Right atrium auricular region (tissue), 2 donors: ENCODE measurements at places on chromosomes 3 and 15. TPM values are rescaled to one million over a fixed set of nuclear protein-coding genes. Genes with fewer than 3 reads are reported as not detected.
A peak's percentile ranks its signal among the peaks of the same experiment; 100 is the strongest.

GRCh38 chr3:14518432-14518802, 21.7 kb downstream of the GRIP2 start:
- no peak for DNase-seq

DNA sequence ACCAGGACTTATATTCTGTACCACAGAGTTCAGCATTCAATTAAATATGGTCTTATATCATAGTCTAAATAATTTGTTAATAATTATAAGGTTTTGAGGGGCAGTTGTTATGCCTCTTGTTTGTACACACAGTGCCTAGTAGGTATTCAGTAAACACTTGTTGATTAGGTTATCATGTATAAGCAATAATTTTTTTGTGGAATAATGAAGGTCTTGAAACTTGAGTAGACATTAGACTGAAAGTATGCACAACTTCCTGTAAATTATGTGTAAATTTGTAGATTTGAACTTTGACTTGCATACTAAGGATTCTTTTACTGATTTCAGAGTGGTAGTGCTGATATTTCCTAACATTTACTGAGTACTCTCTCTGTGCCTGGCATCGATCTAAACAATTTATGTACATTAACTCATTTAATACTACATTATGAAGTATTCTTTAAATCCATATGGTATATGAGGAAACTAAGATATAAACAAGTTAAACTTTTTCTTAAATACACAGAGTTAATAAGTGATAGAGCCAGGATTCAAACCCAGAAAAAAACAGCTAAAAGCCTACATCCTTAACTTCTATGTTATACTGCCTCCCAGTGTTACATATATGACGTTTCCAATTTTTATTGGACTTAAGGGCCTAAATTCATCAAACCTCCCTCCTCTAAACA, 65.1 kb downstream of the GLCE start:
- no peak for DNase-seq

- DNase-seq: no peak
These were observed 470.9 kb downstream of the RBMS3 start for GRCh38 chr3:29751647-29752314.

GRCh38 chr3:108862865-108863798, 40.5 kb downstream of the TRAT1 start:
- no peak for DNase-seq

- no peak for DNase-seq
These were observed 57.9 kb downstream of the PRICKLE2 start for GRCh38 chr3:64167351-64167750.

DNA sequence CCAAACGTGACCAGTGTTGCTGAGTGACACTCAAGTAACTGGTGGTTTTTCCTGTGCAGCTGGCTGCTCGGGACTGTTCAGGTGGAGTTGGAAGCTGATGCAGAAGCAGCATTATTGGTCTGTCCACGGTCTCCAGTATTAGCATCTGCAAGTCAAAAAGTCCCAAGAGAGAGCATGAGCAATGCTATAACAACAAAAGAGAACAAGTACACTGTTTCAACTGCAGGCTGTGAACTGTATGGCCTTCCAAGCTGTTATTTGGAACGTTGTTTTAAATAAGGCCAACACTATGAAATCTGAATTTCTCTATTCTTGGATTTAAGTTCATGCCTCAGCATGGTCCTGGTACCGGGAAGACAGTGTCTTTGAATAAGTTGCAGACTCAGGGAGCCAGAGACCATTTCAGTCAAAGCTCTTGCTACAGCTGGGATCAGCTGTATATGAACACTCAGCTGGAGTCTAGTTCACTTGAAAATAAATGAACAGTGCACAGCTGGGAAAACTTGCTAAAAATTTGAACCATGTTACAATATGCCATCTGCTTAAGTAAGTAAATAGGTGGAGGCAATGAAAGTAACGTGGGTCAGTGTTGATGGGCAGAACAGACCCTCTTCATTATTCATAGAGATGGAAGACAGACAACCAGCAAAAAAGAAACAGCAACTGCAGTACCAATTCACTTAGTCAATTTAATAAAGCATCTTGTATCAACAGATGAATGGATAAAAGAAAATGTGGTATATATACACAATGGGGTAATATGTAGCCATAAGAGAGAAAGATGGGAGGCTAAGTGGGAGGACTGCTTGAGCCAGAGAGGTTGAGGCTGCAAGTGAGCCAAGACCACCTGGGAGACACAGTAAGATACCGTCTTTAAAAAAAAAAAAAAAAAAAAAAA, 45.1 kb downstream of the NR1I2 start:
- no peak for DNase-seq

DNA sequence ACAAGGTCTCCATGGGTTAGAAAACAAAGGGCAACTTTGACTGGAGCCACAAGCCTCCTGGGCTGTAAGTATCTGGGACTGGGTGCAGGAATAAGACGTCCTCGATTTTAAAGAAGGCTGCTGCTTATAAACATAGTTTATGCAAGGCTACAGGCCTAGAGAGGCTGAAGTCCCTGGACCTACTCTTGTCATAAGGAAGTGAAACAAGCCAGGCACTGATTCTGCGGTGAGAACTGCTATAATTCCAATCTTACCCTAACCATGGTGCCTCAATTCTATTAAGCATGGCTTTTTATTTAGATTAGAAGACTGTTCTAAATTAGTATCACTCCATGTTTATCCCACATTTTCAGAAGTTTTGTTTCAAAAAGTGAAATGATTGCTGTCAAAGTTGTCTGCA, 777.6 kb downstream of the PLOD2 start:
- no peak for DNase-seq

DNA sequence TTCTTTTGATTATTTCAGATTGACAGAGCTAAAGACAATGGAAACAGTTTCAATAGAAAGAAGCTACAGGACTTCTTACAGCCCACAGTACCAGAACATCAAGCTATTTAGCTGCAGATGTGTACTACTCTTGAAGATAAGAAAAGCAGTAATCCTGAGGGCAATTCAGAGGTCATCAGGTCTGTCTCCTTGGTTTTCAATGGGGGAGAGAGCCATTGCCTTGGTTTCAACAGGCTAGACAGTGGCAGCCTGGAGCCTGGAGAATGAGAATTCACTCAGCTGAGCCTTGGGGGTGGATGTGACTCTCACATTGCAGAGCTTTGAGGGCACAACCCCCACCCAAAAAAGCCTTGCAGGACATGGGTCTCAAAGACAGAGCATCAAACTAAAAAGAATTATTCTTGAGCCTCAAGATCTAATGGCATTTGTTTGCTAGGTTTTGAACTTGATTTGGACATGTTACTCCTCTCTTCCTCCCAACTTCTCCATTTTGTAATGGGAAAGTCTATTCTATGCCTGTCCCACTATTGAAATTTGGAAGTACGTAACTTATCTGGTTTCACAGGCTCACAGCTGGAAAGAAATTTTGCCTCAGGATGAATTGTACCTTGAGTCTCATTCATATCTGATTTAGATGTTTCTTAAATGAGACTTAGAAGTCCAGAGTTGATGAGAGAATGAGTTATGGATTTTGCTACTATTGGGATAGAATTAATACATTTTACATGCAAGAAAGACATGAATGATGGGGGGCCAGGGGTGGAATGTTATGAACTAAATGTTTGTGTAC, 36.9 kb downstream of the PLSCR1 start:
- DNase-seq: no peak

DNA sequence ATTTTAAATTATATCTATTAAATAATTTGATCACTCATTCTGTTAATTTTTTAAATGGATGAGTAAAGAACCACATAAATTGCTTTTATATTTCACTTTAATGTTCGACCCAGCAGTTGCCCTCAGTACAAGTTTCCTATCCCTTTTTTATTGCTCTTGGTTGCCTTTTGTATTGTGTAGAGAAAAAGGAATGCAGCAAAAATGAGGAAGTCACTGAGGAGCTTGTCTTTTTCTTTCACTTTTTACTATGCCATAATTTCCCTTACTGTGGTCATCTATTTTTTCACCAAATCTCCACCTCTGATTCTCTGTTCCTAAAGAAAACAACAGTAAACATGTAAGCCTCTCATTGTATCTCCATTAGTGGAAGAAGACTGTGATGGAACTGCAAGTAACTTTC, 122.7 kb downstream of the B3GALNT1 start:
- DNase-seq: no peak

- no peak for DNase-seq
These were observed 28.9 kb downstream of the TKT start for GRCh38 chr3:53226841-53227407.

GRCh38 chr15:72057548-72058091, 60.3 kb downstream of the MYO9A start:
- DNase-seq: no peak

- DNase-seq: no peak
These were observed 490.3 kb upstream of the EPHA6 start for GRCh38 chr3:96324087-96324486.

DNA sequence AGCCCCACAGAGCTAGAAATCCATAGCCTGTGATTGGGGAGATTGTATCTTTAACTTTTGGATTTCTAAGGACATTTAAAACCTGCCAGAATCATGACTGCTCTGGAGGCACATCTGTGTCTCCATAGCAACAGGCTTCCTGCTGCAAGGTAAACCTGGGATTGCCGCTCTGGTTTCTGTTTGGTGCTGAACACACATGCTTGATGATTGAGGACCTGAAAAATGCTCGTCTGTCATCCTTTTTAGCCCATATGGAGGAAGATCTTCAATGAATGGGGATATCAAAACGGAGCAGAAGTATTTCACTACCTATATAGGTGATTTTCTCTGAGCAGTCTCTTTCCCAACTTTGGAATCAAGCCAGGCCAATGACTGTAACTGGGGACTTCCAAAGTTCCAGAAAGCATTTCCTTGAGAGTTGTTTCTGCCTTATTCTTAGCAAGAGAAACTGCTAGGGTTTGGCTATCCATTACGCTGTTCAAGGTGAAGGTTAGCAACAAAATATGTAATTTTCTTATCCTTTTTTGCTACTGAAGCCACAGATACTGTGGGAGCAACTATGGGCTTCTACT, 96.5 kb upstream of the TNIK start:
- no peak for DNase-seq

DNA sequence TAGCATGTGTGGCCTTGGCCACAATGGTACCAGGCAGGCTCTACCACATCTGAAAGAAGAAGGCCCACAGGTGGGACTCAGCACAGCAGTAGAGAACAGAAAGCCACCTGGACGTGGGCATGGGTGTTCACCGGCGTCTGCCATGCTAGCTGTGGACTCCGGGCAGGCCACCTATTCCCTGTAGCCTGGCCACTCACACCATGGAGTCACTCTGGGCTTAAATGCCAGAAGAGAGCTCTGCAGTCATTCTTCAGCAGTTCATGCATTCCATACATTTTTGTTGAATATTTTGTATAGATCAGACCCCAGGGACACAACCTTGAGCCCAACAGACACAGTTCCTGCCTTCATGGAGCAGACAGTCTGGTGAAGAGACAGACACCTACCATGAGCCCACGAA, 138.6 kb downstream of the SRGAP3 start:
- no peak for DNase-seq

DNA sequence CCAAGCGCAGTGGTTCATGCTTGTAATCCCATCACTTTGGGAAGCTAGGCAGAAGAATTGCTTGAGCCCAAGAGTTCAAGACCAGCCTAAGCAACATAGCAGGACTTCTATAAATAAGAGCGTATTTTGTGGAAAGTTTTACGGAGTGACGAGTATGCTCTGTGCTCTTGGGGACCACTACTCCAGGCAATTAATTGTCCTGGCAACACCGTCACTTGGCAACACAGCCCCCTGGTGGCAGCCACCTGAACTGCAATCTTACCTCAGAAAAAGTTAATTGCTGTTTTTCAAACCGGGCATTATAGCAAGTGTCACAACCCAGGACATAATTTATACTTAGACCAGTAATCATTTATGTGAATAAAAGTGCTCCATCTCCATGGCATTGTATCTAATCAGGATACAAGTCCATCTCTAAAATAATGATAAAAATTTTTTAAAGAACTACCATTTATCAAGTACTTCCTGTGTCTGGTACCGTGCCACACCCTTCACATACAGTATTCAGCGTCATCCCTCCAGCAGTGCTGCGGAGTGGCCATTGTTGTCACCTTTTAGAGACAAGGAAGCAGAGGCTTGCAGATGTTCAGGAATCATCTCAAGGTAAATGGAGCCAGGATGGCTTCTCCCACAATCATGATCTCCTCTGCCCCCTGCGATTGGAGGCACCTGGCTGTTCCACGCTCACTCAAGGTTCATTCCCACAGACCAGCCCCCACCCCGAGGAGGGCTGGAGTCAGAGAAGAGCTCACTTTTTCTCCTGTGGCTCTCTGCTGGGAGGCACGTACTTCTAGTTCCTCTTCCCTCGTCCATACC, 34.5 kb downstream of the PLA2G4D start:
- peak; percentile 72 for DNase-seq

- no peak for DNase-seq
These were observed 18.1 kb downstream of the MCF2L2 start for GRCh38 chr3:183410280-183410679.

GRCh38 chr15:57444877-57445513, 68.7 kb downstream of the CGNL1 start:
- no peak for DNase-seq

DNA sequence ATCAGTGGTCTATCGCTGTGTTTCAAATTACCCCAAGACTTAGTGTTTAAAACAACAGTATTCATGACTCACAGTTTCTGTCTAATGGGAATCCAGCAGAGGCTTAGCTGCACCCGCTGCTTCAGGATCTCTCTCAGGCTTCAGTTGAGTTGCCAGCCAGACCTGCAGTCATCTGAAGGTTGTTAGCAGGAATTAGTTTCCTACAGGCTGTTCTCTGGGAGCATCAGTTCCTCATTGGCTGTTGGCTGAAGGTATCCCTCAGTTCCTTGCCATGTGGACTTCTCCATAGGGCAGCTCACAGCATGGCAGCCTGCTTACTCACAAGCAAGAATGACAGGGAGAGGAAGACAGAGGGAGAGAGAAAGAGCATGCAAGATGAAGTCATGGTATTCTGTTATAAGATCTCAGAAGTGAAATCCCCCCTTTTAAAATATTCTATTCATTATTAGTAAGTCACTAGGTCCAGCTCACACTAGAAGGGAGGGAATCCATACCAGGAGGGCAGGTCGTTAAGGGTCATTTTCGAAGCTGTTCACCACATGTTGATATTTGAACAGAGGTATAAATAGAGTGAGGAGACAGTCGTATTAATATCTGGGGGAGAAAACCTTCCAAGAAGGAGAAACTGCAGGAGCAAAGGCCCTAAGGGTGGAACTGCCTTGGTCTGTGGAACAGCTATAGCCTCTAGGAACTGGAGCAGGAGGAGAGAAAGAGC, 473.9 kb upstream of the PPP2R3A start:
- no peak for DNase-seq

GRCh38 chr3:152713989-152714388, 120.9 kb upstream of the P2RY1 start:
- DNase-seq: no peak

- DNase-seq: no peak
These were observed 26.9 kb downstream of the ATOSA start for GRCh38 chr15:52652286-52652685.

GRCh38 chr3:32842987-32843386, 25.2 kb downstream of the TRIM71 start:
- DNase-seq: no peak

The ZIC4 gene
- not detected for total RNA-seq

The ZNF385D gene
- 0.59 TPM for total RNA-seq

The CP gene
- total RNA-seq: 6.8 TPM

The CCNB2 gene
- 2.1 TPM for total RNA-seq

The WDR49 gene
- total RNA-seq: 5.5 TPM

The ALS2CL gene
- 12.5 TPM for total RNA-seq

The THRB gene
- total RNA-seq: 7.0 TPM

The PLCL2 gene
- total RNA-seq: 35.2 TPM

The XIRP1 gene
- 319 TPM for total RNA-seq

The RFTN1 gene
- 15.9 TPM for total RNA-seq

The BRPF1 gene
- total RNA-seq: 8.8 TPM

The TRANK1 gene
- 5.7 TPM for total RNA-seq

The ZNF80 gene
- total RNA-seq: not detected

The TM4SF1 gene
- total RNA-seq: 341 TPM

The SNTN gene
- not detected for total RNA-seq

The LRRC57 gene
- total RNA-seq: 12.4 TPM

The TEX55 gene
- total RNA-seq: not detected

The PIAS1 gene
- total RNA-seq: 26.7 TPM
